ENCODE measurements at places on chromosomes 11 and 22.

DNA sequence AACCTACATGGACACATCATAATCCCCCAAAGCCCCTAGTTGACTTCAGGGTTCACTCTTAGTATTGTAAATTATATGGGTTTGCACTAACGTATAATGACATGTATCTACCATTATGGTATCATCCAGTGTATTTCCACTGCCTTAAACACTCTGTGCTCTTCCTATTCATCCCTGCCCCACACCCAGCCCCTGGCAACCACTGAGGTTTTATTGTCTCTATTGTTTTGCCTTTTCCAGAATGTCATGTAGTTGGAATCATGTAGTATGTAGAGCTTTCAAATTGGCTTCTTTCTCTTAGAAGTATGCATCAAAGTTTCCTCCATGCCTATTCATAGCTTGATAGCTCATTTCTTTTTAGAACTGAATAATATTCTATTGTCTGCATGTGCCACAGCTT is 16.5 kb upstream of the EIF3M start:
- no peak for DNase-seq

DNA sequence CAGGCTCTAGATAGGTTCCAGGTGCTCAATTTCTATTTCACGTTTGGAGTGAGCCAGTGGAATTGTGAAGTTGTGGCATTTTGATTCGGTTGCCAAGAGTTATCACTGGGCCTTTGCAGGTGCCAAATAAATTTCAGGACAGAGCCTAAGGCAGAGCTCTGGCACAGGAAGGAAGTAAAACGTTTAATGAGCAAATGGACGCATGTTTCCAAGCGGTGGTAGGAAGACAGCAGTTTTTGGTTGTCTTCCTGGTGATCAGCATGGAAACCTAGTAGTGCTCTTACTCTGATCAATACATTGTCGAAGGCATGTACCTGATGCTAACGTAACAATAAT is 452 bp downstream of the BIRC3 start:
- DNase-seq = no peak

- no peak for DNase-seq
These were observed 237.2 kb upstream of the PLET1 start for GRCh38 chr11:112497826-112498225.

DNA sequence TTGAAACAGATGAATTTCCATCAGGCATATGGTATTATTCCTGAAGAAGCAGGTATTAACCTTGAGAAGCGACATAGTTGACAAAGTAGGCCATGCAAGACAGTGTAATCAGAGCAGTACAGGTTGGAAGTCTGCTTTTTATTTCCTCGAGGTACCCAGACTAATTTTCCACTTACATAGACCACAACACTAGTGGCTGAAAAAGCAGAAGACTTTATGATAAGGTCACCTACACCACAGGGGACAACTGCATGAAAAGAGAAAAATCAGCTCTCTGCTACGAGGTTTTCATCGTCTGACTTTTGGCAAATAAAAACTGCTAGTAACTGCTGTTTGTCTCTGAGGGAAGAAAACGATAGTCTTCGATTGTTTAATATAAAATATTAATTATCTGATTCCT is 77.5 kb downstream of the CNTN5 start:
- no peak for DNase-seq

- no peak for DNase-seq
These were observed 595 bp downstream of the TRIM66 start for GRCh38 chr11:8681837-8682302.

DNA sequence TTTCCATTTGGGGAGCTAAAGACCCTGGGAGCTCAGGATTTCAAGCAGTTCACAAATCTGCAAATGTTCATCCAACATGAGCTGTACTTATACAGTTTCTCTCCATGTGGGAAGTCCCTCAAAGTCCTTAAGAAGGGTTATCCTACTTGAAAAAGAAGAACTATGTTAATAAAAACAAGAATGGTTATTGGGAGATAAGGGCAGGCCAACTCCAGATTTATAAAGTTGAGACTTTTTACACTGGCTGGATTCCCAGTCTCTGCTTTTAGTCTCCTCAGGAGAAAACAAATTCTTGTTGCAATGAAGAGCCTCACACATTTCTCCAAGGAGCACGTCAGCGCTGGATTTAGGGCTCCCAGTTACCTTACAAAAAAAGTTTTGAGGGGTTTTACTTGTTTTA is 34.2 kb upstream of the CTTN start:
- no peak for DNase-seq

- no peak for DNase-seq
These were observed 32.2 kb downstream of the C2CD3 start for GRCh38 chr11:74138572-74138971.

DNA sequence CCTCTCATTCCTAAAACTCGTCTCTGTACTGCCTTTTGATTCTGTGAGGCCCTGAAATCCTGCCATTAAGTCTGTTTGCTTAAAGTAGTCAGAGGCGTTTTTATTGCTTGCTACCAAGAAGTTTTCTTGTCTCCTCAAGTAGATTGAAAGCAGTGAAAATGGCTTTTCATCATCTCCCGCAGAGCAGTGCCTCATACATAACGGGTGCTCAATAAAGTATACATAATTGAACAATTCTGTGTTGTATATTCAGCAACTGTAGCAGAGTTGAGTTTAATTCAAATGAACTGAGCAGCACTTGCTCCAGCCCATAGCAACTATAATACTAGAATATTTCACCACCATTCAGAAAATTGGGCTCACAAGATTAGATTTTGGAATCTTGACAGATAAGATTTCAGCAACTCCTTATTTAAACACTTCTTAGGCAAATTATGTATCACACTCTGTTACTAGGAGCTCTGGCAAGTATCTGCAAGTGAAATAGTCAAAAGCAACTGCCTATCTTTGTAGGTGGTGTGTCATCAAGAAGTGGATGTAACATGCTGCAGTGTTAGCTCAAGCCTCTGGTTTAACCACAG is 20.0 kb downstream of the FIBIN start:
- no peak for DNase-seq

DNA sequence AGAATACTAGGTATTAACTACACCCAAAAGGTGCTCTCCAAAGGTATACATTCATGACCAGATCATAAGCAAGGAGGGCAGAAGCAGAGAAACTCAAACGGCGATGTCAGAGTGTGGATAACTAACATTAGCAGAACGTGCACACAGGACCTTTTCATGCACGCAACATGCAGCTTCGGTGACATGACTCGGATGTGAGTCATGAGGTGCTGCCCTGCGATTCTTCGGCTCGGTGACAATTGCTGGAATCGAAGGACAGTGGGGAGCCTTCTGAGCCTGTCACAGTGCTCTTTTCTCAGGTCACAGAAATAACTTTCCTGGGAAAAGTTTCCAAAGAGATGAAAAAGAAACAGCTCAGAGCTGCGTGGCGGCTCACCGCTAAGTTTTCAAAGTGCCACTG is 418.5 kb upstream of the SYN3 start:
- no peak for DNase-seq

DNA sequence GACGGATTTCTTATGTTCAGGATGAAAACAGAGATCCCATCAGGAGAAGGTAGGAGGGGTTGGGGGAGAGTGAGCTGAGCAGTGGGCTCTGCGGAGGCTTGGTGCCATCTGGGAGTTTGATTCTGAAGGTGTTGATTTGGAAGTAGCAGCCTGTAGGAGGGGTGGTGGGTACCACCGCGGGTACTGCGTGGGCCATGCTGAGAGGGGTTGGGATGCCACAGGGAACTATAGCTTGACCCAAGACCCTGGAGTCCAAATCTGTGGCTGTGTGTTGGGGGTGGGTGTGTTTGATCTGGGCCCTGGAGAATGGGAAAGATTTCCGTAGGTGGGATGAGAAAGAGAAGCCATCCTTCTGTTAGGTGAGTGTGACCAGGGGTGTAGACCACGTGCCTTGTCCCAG is 5.0 kb downstream of the INCENP start:
- DNase-seq = no peak

- no peak for DNase-seq
These were observed 31.8 kb downstream of the EIF3M start for GRCh38 chr11:32615422-32615821.

DNA sequence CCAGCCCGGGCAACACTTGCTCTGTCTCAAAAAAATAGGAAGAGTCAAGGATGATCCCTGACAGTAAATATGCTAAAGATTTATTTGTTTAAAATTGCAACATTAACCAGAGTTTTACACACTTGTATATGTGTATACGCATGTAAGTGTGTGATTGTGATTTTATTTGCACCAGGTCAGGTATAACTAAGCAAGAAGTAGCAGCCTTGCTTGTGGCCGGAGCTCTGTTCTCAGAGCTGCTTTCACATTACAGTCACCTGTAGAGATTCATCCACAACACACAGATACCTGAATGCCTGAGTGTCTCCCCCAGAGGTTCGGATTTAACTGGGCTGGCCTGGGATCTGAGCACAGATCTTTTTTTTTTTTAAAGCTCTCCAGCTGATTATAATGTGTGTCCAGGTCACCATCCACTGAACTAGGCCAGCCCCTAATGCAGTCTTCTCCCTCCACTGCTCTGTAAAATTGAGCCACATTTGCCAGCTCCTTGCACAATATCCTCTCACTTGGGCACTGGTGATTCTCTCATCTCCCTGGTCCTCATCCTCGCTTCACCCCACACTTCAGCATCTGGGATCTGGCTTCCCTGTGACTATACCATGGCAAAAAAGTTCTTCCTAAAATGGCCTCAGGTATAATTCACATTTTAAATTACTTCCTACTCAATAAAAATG is 48.3 kb downstream of the LIF start:
- no peak for DNase-seq

- DNase-seq = no peak
These were observed 10.6 kb downstream of the TMEM184B start for GRCh38 chr22:38262051-38262795.

- no peak for DNase-seq
These were observed 92.3 kb upstream of the C11orf87 start for GRCh38 chr11:109329716-109330115.

DNA sequence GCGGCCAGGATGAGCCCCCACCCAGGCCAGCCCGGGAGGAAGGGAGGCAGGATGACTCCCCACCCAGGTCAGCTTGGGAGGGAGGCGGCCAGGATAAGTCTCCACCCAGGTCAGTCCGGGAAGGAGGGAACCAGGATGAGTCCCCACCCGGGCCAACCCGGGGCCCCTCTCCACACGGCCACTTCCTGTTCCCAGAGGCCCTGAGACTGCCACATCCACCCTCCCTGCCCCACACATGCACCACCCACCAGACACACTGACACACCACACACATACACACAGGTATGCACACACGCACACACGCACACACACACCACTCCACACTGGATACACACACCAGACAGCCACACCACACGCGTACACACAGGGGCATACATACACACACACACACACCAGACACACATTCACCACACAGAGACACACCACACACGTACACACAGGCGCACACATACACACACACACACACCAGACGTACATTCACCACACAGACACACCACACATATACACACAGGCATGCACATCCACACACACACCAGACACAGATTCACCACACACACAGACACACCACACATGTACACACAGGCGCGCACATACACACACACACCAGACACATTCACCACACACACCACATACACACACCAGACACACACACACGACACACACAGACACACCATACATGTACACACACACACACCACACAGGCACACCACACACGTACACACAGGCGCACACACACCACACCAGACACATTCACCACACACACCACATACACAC is 84.9 kb upstream of the PRR5 start:
- no peak for DNase-seq

GRCh38 chr11:124882339-124883071 is 15.2 kb downstream of the ROBO4 start:
- no peak for DNase-seq

- no peak for DNase-seq
These were observed 105.6 kb downstream of the ST3GAL4 start for GRCh38 chr11:126461096-126461440.

DNA sequence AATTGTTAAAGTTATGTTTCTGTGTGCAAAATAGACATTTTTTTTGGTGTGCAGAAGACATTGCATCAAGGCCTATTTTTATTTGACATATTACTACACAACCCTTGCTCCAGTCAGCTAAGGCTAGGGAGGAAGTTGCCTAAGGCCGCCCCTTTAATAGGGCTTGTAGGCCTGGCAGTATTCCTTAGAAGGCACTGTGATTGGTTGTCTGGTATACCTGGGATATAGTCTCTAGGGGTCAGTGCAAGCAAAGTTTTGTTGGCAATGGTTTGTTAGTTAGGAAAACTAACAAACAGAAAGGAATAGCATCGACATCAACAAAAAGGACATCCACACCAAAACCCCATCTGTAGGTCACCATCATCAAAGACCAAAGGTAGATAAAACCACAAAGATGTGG is 16.9 kb downstream of the CCDC15 start:
- no peak for DNase-seq

- no peak for DNase-seq
These were observed 35.3 kb downstream of the IGF2 start for GRCh38 chr11:2103668-2104523.

DNA sequence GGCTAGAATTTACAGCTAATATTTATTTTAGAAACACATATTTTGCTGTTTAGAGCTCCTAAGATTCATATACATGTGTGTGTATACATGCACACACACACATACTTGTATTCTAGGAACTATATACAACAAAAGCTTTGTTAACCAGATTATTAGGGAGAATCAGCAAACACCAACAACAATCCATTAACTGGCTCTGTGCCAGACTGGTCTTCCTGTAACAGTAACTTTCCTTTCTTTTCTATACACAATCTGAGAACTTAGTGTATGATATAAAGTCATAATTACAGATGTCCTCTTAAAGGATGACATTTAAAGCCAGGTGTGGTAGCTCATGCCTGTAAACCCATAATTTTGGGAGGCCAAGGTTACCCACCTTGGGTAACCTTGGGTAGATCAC is 49.5 kb upstream of the CLNS1A start:
- no peak for DNase-seq

GRCh38 chr22:17931400-17931825 is 92.9 kb downstream of the MICAL3 start:
- DNase-seq = no peak

- DNase-seq = no peak
These were observed 76.4 kb downstream of the PRSS23 start for GRCh38 chr11:86876716-86877234.

GRCh38 chr22:42699281-42699975 is 21.2 kb downstream of the A4GALT start:
- no peak for DNase-seq

- no peak for DNase-seq
These were observed 39.3 kb upstream of the MYO18B start for GRCh38 chr22:25702571-25703167.

DNA sequence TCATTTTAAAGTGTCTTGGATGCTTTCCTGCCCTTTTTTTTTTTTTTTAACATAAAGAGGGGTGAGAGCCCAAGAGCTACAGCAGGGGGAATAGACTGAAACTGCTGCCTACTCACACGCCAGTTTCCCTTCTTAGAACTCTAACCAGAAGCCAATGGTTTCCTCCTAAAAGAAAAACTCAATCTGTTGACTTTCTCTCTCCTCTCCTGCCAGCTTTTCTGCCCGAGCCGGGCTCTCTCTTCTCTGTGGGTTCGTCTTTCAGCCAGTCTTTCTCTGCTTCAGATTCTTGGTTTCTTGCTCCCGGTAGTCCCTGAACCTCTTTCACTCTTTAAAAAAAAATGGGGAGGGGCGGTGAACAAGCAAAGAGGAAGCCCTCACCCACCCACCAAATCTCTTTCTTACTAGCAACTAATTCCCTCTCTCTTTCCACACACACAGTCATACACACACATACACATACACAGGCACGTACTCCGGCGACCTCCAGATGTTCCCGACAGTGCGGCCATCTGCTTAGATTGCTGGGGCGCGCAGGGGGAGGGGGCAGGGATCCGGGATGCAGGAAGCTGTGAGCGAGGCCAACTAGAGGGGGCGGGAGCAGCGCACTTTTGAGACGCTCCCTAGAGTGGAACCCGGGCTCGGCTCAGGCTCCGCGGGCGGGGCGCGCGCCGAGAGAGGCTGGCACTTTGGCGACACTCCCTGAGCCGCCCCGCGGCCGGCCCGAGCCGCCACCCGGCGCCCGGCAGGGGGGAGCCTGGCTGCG is 444 bp upstream of the TSKU start:
- DNase-seq = no peak
